Activated CD4-positive, alpha-beta T cell treated with anti-CD3 and anti-CD28 coated beads, Interleukin-2, Interleukin-6, amounts not matched to agents 100 ng/mL and 50 ng/mL, durations not matched to agents 16 hours and 8 hours (primary cell): ENCODE measurements at places on chromosomes 16 and 17.

GRCh38 chr16:57479205-57479975 lies 6.9 kb downstream of the DOK4 start:
- DNase-seq = no peak

GRCh38 chr17:18965530-18966236 lies 13.7 kb downstream of the SLC5A10 start:
- no peak for DNase-seq

DNA sequence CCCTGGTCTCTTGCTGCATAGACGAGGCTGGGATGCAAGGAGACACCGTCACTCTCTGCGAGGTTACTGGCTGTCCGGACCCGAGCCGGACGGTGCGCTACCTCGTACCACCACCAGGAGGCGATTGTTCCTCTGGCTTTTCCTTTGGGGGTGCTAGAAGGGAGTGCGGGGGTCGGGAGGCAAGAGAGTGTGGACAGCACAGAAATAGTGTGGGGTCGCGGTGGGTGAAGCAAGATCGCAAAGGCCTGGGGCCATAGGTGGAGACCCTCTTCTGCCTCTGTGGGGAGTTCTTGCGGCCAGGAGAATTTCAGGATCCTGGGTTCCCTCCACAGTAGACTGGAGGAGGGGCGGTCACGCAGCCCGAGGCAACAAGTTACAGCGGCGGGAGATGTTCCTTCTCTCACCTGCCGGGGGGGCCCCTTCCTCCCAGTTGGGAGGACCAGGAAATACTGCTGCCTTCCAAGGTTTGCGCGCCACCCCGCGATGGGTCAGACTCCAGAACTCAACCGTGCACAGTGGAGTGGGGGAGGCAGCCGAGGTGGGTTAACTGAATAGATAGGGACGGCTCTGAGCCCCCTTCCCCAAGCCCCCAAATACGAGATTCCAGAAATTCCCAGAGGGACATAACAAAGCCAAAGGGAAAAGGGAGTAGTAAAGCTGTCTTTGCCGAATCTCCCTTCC lies 6.9 kb downstream of the PHOSPHO1 start:
- peak; percentile 77 for DNase-seq

GRCh38 chr16:26365161-26365940 lies 673.6 kb downstream of the HS3ST4 start:
- no peak for DNase-seq

GRCh38 chr17:8091033-8091687 lies 3.6 kb upstream of the ALOX12B start:
- DNase-seq = no peak

GRCh38 chr17:76845541-76846017 lies 22.6 kb upstream of the MGAT5B start:
- DNase-seq = no peak

DNA sequence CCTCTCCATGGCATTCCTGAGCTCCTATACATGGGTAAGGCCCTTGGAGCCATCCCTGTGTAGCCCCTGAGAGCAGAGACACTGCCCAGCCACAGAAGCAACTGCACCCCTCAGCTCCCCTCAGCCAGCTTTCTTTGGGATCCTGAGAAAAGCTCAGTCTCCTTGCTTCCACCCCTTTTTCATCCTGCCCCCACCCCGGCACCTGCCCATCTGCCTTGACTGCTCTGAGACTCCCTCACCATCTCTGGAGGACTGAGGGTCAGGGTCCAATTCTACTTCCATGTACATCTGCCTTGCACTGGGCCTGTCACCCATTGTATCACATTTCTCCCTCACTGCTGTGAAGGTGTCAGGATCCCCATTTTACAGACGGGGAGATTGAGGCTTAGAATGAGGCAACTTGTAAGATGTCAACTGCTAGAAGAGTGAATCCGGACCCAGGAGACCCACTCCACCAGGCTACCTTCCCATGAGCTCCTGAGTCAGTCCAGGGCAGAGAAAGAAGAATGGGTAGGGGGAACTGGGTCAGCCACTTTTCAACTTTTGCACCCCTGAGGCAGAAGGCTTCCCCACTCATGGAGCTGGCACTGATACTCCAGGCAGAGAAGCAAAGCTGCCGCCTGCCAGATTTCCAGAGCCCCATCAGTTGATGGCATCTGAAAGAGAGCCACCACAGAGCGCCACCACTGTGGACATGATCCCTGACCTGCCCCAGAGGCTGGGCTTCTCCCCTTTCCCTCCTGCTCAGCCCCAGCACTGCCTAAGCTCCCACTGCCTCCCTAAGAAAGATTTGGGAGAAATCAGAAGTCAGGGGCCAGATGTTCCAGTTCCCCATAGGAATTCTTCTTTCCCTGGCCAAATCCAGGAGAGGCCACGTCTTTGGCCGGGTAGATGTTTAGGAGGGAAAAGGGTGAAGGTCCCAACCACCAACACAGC lies 135.4 kb downstream of the TMEM132E start:
- DNase-seq = no peak

GRCh38 chr16:3774156-3774767 lies 56.9 kb upstream of the TRAP1 start:
- no peak for DNase-seq

GRCh38 chr17:80921159-80921558 lies 70.5 kb upstream of the CHMP6 start:
- DNase-seq = no peak

GRCh38 chr17:77233635-77234334 lies 93.0 kb downstream of the SEC14L1 start:
- peak; percentile 70 for DNase-seq
